ENCODE measurements at places on chromosomes 1 and 21.

- no peak for DNase-seq
Measured at GRCh38 chr1:213049232-213049631, 1.8 kb upstream of the RPS6KC1 start.

- DNase-seq: no peak
Measured at GRCh38 chr1:99239690-99240089, 24.6 kb upstream of the PLPPR4 start.

- DNase-seq: no peak
Measured at GRCh38 chr1:28860332-28861073, 48.5 kb downstream of the OPRD1 start.

- no peak for DNase-seq
Measured at GRCh38 chr1:199205740-199206441, 567.1 kb downstream of the PTPRC start.

- DNase-seq: no peak
Measured at GRCh38 chr1:35049116-35049515, 17.4 kb upstream of the ZMYM6 start.
